ENCODE measurements at places on chromosomes 11 and 22.

- DNase-seq: no peak
Measured at GRCh38 chr11:125284245-125284850, 119.8 kb downstream of the PKNOX2 start.

- no peak for DNase-seq
Measured at GRCh38 chr11:123227763-123228495, 32.9 kb upstream of the CLMP start.

GRCh38 chr22:46561435-46561905 is 24.1 kb upstream of the CELSR1 start:
- DNase-seq: no peak

DNA sequence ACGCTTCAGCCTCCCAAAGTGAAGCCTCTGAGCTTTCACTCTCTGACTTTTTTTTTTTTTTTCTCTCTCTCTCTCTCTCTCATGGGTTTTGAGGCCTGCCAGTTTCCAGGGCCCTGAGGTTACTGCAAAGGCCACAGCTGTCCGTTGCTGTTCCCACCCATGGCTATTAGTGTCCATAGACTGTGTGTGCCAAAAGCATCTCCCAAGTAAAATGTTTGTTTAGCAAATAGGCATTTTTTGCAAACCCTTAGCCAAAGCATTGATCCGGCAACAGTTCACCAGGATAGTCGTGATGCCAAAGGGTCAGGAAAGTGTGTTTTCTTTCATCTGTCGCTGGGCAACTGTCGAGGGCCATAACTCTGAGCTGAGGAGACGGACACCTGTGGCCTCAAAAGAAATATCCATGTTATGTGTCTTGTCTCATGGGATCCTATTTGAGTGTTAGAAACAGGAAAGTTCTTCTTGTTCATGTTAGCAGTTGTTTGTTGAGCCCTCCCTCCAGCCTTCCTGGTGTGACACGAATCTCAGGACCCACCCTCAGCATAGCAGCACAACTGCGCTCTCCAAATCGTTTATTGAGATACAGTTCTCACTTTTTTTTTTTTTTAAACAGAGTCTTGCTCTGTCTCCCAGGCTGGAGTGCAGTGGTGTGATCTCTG is 18.4 kb downstream of the FADS2 start:
- no peak for DNase-seq

DNA sequence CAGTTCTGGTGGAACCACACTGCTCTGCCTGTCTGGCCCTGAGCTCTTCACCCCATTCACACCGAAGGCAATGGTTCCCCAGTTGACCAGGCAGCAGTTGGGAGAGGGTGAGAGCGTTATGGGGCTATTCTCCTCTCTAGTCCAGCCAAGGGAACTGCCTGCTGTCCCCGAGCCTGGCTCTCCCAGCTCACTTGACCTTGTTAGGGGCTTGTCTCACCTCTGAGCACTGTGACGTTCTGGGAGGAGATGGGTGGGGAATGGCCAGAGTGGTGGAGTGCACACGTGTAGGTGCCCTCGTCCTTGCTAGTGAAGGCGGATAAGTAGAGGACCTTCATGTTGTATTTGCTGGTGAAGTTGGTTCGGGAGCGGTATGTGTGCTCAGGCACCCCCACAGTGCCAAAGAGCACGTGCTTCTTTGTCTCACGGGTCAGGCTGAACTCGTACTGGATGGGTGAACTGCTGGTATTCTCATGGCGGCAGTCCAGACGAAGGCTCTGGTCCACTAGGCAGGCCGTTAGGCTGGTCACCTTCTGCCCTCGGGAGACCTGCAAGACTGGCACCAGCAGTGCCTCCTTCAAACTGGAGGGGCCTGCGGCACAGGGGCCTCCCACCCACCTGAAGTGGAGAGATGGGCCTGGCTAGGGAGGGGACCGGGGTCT is 3.0 kb downstream of the THY1 start:
- DNase-seq: no peak

- no peak for DNase-seq
Measured at GRCh38 chr22:20057596-20058268, 22.3 kb upstream of the DGCR8 start.

DNA sequence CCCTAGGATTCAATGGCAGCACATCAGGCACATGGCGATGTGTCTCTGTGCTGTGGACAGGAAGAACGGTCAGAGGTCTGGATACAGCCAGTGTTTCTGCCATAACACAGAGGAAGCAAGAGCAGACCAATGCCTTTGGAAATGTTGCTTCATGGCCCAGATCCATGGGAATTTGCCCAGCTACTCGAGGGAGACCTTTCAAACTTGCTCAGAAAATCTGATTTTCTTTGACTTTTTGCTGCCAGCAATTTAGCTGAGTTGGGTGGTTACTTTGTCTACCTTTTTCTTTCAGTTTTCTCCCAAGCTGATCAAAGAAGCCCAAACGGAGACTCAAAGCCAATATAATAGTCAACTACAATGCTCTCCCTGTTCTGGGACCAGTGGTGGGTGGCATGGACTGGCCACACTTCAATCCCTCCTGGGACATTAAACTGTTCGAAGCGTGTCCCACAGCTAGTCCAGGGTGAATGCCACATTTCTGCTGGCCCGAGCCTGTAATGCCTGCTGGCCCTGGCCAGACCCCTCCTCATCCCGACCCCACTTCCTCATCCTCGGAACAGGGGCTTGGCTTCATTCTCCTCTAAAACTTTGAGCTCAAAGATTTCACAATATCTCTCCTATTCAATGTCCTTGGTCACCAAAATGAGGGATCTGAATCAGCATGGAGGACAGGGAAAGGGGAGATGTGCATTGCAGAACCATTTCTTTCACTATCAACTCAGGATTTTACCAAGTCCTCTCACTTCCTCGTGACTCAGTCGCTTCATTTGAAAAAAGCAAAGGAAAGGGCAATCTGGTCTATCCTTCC is 93.3 kb downstream of the ABTB2 start:
- DNase-seq: no peak

DNA sequence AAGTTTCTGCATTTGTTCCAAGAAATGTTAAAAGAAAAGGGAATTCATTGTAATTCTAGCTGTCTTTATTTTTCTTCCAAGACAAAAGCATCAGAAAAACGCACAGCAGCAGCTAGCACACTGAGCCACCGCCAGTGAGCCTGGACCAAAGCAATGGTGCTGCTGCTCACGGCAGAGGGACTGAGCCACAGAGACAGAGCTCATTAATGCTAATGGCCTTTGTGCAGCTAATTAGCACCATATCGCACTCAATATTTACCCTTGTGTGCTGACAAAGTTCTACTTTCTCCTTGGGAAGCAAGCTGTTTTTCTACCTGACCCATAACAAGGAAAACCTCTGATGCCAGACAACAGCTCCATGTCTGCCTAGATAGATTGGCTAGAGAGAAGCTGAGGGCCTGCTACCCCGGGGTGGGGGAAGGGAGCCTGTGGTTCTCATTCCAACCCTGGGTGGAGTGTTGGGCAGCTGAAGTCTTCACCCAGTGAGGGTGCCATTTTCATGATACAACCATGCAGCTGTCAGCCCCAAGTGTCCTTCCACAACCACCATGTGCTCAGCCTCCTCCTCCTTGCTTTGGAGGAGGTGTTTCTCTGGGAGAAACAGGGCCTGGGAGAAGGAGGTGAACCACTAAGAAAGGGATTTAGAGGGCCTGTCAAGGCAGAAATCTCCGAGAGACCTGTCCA is 131.1 kb upstream of the NCAM1 start:
- no peak for DNase-seq

DNA sequence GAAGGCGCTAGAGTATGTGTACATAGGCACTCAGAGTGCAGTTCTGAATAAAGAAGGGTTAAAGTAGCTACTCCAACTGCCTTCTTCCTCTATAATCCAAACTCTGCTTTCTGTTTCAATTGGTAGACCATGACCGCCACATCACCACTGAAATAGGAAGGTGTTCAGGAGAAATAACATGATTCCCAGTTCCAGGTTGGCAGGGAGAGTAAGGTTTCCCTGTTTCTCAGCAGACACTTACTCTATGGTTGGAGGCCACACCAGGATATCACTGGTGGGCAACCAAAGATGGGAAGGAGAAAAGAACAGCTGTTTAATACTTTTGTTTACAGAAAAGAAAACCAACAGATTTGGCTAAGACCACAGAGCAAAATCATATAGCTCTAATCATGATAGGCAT is 37.9 kb downstream of the PAK1 start:
- DNase-seq: no peak

DNA sequence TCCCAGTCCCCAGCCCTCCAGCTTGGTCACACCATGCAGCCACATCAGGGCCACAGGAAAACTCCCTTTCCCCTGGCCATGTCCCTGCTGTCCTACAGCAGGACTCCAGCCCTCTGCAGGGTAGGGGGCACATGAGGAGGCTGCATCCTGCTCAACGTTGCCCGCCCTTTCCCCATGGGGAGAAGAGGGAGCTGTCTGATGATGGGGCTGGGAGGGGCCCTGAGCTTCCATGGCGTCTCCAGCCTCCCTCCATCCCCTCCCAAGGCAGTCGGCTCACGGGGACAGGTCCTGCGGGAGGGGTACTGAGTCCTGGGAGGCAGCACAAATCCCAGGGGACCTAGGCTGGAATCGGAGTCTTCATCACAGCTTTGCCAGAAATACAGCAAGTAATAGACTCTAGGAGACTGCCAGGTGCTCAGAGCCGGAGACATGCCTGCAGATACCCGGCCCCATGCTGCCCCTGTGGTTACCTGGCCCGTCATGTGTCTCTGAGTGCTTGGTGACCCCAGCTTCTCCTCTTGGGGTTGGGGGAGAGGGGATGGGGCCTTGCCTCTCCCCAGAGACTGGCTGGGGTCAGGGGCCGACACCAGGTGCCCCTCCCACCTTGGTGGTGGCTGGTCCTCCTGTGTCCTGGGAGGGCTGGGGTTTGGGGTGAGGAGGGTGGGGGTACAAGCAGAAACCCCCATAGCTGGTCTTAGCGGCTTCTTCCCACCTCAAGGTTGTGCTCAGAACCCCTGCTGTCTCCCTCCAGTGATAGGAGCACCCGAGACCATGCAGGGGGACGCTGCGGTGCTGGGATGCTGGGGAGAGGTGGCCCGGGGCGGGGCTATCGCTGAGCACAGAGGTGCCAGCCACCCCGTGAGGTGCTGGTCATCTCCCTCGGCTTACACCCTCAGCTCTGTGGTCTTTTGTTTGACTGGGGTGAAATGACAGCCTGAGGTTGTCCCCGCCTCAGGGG is 2.3 kb downstream of the MRGPRE start:
- DNase-seq: no peak

DNA sequence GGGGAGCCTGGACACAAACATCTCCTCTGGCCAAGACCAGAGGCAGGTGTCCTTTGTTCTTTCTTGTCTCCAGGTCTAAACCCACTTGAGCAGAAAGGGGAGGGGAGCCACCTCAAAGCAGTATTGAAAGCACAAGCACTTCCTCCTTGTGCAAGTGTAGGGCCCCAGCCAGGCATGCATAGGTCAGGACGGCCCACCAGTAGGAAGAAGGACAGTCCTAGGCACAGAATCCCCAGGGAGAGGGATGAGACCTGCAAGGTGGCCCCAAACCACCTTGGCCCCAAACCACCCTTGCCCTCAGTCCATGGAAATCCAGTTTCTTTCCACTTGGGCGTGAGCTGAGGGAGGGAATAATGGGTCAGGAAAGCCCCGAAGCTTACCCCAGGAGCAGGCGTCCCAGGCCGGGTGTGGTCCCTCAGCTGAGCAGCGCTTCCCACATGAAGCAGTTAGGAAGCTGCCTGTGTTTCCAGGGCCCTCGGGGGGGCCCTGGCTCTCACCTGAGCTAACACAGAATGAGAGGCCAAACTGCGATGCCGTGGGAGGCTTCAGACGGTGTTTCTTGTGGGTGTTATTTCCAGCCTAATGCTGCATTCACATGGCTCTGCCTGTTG is 20.4 kb upstream of the IGSF9B start:
- DNase-seq: no peak

- no peak for DNase-seq
Measured at GRCh38 chr22:48357196-48357595, 1470.5 kb downstream of the BRD1 start.

GRCh38 chr11:94332814-94333213 is 28.4 kb downstream of the IZUMO1R start:
- DNase-seq: no peak

GRCh38 chr11:17263769-17264168 is 12.8 kb upstream of the NUCB2 start:
- DNase-seq: no peak
